ENCODE measurements at places on chromosomes 1 and 21.

DNA sequence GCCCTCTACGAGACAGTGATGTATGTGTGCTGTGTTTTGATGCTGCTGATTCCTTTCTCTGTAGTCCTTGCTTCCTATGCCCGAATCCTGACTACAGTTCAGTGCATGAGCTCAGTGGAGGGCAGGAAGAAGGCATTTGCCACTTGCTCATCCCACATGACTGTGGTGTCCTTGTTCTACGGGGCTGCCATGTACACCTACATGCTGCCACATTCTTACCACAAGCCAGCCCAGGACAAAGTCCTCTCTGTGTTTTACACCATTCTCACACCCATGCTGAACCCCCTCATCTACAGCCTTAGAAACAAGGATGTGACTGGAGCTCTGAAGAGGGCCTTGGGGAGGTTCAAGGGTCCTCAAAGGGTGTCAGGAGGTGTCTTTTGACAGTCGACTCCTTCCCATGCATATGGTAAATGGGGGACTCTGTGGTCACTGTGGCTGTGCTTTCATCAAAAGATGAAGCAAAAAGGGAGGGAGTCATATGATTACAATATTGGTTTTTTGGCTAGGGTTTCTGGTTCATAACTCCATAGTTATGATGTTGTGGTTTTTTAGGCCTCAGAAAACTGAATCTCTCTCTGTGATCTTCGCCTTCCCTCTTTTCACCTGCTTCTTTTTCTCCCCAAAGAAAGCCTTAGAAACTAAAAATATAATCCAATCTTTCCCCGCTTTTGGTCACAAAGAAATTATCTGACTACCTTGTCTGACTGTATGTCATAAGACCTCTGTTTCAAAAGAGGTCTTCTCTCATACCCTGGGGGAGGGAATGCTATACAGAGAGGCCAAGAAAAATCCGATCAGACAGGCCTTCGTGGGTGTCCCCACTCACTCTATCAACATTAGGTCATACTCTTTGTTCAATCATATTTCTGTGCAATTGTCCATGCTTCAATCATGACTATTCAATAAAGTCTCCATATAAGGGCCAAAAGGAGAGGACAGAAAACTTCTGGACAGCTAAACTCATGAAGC, 4.2 kb downstream of the OR2T1 start:
- no peak for DNase-seq

DNA sequence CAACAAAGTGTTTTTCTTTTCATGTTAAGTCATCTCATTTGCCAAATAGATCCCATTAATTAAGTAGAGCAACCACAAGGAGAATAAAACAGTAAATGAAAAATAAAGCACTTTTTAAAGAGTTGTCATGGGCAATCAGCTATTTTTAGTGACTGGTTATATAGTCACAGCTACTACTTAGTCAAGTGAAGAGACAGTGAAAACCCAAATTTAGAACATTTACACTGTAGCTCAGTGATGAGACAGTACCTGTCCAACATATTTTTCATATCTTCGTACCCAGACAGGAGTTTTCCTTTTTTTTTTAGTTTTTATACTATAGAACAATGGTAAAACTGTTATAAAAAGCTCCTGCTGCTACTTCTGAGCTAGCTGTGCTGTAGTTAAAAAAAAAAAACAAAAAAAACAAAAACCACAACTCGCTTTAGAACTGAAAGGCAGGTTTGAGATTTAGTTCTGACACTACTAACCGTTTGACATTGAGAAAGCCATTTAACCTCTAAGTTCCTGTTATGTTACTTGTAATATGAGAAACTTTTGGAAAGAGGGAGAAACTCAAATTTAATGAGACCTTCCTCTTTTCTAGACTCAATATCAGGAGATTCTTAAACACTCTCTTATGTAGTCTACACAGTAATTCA, 777.5 kb downstream of the ADGRL2 start:
- no peak for DNase-seq

DNA sequence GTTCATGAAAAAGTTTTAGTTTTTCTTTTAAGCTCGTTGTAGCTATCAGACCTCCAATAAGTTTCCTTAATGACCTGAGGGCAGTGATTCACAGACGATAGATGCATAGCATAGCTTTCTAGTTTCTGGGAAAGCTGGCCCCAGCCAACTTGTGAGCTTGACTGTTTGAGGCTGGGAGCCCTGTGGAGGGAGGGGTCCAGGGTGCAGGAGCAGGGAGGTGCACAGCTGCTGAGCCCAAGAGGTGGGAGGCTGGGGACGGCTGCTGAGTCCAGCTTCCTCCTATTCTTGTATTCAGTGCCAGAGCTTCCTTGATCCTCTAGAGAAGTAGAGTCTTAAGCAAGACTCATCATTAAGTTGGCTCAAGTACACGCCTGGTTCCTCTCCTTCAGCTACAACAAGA, 11.0 kb upstream of the AVPR1B start:
- no peak for DNase-seq

- no peak for DNase-seq
Observed at GRCh38 chr1:237342730-237343129, 300.7 kb downstream of the RYR2 start.

DNA sequence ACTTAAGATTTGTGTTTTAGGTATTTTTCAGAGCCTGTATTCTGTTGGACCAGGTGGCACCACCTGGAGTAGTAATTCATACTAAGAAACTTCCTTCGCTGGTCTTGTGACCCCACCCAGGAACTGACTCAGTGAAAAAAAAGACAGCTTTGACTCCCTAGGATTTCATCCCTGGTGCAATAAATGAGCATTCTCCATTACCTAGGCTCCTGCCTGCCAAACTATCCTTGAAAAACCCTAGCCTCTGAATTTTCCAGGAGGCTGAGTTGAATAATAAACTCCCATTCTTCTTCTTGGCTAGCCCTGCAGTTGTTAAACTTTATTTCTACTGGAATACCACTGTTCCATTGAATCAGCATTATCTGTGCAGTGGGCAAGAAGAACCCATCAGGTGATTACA, 10.6 kb upstream of the RGS18 start:
- no peak for DNase-seq

DNA sequence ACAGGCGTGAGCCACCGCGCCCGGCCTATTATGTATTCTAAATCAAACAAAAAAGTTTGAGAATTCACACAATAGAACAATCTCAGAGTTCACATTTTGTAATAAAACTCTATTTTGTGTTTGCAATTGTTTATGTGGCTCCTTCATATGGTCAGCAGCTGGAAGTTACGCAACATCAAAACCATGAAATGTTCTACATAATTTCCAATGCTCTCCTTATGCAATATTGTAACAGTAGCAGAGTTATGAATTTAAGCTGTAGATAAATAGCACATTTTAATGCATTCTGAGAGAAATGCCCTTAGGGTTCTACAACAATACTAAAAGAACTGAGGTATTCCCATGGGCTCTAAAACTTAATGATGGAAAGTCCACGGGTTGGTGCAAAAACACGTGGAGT, 62.3 kb upstream of the COL11A1 start:
- DNase-seq, result no peak

DNA sequence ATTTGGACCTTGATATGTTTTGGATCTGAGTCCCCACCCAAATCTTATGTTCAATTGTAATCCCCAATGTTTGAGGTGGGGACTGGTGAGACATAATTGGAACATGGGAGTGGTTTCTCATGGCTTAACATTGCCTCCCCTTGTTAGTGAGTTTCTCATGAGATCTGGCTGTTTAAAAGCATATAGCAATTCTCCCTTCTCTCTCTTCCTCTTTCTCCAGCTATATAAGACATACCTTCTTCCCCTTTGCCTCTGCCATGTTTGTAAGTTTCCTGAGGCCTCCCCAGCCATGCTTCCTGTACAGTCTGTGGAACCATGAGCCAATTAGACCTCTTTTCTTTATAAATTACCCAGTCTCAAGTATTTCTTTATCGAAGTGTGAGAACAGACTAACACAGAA, 692.4 kb downstream of the KCNT2 start:
- no peak for DNase-seq

DNA sequence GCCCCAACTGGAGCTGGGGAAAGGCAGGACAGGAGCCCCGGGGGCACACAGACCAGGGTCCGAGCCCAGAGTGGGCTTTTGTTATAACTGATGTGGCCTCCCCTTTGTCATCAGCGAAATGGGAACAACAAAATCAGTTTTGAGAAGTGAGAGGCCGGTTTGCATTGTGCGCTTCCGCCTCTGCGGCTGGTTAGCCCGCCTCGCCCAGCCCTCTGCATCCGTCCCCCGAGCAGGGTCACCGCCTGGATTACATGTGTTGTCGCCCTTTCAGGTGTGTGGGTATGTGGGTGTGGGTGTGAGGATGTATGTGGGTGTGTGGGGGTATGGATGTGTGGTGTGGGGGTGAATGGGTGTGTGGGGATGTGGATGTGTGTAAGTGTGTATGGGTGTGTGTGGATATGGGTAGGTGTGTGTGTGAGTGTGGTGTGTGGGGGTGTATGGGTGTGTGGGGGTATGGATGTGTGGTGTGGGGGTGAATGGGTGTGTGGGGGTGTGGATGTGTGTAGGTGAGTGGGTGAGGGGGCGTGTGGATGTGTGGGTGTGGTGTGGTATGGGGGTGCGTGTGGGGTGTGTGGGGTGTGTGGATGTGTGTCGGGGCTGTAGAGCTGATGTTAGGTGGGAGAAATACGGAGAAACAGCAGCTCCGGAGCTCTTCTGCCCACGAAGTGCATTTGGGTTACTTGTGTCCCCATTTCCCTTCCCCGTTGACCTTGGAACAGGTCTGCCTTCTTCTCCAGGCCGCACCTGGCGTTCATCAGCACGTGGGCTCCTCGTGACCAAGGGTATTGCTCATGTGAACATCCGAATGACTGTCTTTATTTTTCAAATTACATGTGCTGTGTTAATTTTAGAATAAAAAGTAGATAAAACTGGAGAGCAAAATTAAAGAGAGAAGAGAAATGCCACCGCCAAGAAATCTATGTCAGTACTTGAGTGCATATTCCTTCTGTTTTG, 67.6 kb downstream of the FHAD1 start:
- no peak for DNase-seq

DNA sequence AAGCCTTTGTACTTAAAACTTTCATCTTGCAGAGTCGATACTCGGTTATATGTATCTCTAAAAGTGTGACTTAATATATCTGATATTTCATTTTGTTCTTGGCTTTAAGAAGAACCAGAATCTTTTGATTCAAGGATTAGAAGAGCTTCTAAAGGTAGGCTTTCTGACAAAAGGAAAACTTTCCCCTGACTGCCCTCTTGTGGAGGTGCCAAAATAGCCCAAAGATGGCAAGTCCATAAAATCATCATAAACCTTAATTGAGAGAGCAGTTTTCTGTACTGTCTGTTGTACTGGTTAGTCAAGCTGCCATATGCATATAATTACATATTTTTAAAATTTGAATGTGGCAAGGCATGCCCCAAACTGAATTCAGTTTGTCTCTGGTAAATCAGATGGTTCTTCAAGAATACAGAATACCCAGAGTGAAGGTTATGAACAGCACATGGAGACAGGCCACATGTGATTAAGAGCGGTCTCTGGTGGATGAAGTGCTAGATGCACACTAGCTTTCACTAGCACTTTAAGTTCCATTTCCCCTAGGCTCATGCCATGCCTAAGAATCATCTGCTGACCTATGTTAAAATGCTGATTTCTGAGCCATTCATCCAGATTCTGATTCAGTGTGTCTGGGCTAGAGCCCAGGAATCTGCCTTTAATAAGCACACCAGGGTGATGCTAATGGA, 27.7 kb upstream of the ELAVL4 start:
- DNase-seq, result no peak

DNA sequence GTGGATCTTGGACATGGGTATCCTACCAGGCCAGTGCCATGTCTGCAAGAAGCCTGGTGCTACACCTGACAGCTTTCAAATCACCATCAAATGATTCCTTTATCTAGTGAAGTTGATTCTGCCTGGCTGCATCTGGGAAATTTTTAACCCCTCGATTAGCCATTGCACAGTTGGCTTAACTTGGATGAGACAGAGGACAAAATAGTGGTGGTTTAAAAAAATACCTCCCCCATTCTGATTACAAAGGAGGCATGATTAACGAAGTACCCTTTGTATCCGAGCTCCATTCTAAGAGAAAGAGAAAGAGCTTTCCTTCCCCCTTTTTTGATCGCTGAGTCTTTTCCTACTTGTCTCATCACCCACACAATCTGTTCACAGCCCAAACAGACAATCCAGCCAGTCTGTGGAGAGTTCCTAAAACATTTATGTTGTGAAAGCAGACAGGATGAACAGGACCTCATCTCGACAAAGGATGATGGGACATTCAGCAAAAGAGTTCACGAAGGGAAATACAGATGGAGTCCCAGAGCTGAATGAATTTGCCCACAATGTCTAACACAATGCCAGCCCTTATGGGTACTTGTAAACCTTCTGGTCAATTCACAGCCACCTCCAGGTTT, 20.5 kb downstream of the WLS start:
- DNase-seq, result no peak

DNA sequence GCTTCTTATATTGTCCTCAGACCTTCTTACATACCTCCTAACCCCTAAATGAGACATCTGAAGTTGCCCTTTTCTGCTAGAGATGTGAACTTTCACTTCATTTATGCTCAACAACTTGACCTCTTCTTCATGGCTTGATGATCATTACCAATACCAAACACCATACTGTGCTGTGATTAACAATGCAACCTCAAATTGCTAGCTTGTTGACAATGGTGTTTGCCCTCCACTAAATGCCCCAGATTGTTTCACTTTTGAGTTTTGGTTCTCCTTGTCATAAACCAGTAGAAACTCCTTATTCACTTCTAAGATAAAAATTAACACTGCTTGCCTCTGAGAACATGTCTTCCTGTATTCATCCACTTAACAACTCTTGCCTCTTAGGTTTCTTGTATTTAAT, 5.6 kb downstream of the JAK1 start:
- DNase-seq, result no peak

GRCh38 chr21:36704958-36705678, 6.2 kb downstream of the SIM2 start:
- no peak for DNase-seq

DNA sequence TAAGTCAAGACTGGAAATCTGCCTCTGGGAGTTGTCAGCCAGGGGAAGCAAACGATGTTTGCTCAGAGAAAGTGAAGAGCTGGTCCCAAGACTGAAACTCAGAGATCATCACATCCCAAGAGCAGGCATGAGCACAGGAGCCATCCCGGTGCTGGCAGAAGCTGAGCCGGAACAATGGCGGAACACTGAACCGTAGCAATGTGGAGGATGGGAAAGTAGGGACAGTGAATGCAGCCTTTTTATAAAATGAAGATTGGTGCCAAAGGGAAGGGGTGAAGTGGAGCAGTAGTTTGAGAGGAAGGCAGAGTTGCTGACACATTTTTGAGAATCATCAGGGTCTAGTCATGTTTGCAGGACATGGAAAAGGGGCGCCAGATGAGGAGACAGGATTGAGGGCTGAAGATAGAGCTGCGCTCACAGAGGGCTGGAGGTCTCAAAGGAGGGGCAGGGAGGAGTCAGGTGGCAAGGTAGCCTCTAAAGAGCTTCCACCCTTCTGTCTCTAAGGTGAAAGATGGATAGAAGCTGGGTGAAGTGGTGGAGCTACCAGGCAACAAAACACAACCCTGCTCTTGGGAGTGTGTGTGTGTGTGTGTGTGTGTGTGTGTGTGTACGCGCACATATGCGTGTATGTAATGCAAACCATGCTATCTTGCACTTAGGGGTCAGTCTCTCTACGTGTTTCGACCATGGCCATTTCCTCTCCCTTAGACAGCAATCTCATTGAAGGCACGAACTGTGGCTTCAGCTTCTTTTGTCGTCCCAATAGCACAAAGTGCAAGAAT, 94.3 kb upstream of the IRF2BP2 start:
- no peak for DNase-seq

Data from GF-D8 (cell line).